ENCODE measurements at places on chromosomes 11 and 22.

DNA sequence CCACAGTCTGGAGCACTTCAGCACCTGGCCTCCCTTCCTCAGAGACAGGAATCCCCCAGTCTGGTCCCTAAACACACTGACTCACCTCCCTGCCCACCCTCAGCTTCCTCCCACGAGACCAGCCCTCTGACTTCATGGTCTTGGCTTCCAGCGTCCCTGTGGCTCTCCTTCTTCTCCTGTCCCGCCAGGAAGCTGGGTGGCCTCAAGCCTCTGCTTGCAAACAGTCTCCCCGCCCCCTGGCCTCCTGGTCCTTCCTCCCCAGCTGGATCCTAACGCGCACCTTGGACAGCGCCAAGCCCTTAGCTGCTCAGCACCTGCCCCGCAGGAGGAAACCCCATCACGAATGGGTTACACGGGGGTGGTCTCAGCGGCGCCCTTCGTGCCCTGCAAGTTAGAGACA is 4.5 kb downstream of the NCF4 start:
- no peak for DNase-seq

- no peak for DNase-seq
Observed at GRCh38 chr11:126720539-126721235, 279.9 kb downstream of the KIRREL3 start.

DNA sequence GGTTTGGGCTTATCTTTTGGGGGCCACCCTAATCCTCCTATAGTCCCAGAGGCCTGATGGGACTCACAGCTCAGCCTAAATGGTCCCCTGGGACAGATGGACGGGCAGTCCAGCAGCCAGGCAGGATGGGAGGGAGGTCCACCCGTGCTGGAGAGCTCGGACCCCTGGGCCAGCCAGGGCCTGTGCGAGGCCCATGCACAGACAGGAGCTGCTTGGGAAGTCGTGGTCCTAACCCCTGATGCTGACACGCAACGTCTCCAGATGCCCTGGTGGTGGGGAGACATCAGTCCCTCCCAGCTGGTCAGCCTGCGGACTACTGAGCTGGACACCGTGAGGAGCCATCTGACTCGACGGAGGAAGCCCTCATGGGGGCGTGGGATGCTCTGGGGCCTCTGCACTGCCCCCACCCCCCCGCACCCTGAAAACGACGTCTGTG is 31.2 kb upstream of the MUC5AC start:
- DNase-seq = no peak

DNA sequence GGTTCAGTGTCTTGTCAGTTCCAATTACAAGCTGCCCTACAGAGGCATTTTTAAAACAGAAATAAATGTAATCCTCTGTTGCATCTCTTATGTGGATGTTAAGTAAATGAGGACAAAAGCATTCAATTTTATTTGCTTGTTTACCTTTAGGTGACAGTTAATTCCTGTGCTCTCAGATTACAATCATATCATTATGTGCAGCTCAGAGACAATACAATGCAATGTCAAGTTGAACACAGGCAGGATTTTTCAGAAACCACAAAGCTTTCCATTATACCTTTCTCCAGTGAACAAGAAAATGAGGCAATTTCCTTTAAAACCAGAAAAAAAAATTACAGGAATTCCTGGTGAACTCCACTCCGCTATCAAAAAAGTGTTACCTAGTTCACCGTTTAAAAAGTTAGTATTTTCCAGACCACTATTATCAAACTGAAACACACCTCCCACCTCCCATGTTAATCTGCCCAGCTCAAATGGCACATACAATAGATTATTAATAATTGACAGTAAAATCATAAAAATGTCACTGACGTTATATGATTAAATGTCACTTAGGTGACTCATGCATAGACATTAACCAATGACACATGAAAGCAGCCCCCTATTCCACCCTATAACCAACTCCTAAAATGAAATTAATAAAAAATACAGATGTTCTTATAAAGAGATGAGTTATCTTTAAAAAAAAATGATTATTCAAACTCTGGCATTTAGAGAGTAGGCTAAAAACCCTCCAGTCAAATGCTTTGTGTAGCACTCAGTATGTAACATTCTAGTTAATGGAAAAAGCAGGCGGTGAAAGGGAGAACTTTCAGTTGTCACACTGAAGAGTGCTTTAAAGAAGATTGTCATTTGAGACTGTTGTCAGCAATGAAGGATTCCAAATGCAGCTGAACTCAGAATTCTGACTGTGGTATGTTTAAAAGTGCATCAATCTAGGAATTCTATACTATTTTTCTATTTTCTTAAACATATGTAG is 98.6 kb downstream of the MUC15 start:
- DNase-seq = no peak

DNA sequence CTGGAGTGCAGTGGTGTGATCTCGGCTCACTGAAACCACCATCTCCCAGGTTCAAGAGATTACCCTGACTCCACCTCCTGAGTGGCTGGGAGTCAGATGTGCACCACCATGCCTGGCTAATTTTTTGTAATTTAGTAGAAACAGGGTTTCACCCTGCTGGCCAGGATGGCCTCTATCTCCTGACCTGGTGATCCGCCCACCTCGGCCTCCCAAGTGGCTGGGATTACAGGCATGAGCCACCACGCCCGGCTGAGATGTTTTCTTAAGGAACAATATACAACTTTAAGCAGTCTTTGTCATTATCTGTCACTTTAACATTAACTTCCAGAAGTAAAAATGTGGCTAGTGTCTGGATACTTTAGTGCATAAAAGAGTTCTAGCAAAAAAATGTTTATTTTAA is 272.6 kb upstream of the FAT3 start:
- DNase-seq = no peak

DNA sequence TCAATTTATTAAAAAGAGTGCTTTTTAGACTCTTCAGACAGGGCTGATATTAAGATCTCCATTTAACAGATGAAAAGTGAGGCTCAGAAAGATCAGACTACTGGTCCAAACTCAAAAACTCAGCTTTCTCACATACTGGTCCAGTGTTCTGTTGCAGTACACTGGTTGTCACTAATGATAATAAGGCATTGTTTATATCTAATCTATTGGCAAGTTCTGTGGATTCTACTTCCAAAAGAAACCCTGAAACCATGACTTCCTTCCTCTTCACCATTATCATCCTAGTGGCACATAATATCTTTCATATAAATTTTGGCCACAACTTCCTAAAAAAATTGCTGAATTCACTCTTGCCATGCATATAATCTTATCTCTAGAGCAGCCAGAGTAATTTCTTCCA is 36.9 kb downstream of the F2 start:
- no peak for DNase-seq

DNA sequence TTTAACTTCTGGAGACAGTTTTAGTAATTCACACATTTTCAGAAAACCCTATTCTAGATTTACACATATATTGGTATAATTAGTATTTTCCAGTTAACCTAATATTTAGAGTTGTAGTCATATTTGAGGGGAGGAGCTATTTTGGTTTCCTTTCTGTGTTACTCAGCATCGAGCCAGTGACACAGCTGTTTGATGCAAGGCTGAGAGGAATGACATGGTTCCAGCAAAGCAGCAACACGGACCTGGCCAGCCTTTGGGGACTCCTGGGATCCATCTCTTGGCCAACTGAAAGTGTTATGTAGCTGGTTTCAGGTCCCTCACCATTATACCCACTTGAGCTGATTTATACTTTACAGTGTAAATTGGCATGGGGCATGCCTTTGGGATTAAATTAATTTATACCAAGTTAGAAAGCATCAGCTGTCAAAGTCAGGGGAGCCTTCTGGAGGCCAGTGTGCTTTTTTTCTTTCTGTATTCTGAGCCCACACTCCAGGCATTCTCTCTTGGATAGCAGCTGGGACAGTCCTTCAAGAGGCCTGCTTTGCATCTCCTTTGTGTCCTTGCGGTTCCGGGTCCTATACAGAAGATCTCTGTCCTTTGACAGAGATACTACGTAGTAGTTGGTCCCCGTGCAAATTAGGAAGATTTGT is 91.3 kb upstream of the SLC25A18 start:
- DNase-seq = no peak

DNA sequence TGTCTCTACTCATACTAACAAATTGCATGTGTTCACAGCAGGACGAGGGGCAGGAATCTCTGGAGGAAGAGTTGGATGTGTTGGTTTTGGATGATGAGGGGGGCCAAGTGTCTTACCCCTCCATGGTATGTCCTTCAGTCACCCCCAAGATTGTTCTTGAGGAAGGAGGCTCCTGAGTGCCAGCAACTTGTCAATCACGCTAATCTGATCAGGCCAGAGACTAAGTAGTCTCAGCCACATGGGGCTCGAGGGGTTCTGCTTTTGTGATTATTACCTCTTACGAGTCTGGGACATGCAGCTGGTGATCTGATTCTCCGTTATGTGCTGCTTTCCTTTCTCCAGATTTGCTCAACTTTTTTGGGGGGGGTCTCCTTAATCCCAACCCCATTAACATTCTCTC is 54.3 kb downstream of the CTNND1 start:
- DNase-seq = no peak

GRCh38 chr22:46969961-46970360 is 207.5 kb downstream of the TBC1D22A start:
- DNase-seq = no peak

DNA sequence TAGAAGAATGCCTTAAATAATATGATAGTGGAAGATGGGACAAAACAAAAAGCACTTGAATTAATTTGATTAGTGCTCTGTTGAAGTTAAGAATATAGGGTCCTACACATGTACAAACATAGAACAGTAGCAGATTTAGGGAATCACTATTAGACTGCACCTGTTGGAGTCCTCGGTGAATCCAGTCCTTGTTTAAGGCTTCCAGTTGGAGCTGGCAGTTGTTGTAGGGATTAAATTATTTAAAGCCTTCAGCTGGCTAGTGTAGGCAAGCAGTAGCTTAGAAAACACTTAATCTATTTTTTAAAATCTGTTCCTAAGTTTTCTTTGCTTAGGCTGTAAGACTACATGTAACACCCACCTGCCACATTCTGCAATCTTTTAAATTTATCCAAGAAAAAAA is 24.5 kb upstream of the CSTF3 start:
- DNase-seq = no peak

DNA sequence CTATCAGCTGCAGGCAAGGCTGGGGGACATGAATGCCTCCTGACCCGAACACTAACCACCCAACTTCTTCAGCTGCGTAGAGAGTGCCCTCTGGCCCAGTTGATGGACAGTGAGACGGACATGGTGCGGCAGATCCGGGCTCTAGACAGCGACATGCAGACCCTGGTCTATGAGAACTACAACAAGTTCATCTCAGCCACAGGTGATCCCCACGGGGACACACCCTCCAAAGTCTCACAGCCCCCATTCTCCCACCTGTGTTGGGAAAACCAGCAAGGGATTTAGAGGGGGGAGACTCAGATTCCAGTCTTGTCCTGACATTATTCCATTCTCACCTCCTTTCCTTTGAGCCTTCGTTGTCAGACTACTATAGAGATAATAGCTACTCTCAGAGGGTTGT is 912 bp downstream of the VPS51 start:
- no peak for DNase-seq
